Spinal cord (tissue), 10 donors: ENCODE measurements at places on chromosomes 4 and X. TPM values are rescaled to one million over a fixed set of nuclear protein-coding genes. Genes with fewer than 3 reads are reported as not detected.

GRCh38 chr4:137514406-137515111 is 17.7 kb downstream of the PCDH18 start:
- DNase-seq: no peak

GRCh38 chrX:71366674-71367256 is 608 bp downstream of the TAF1 start:
- no peak for DNase-seq

GRCh38 chr4:115275615-115276014 is 162.2 kb upstream of the NDST4 start:
- DNase-seq: peak; percentile 8

DNA sequence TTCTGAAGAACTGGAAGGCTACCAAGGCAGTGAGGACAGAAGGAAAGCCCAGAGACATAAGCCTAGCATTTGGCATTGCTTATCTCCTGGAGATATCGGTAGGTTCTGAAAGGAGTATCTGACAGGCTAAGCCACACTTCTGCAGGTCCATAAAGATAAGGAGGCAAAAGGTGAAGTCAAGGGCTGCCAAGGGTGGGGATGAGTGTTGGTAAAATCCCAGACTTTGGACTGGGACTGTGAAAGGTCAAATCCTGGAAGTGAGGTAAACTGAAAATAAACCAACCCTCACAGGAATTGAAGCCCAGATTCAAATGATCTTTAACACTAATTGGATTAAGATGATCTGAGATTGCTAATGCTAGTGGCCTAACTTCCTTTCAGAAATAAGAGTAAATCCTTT is 27.4 kb downstream of the GK start:
- DNase-seq: no peak

- no peak for DNase-seq
These were observed 52.3 kb upstream of the PDLIM3 start for GRCh38 chr4:185587427-185588161.

Gene AWAT2
- total RNA-seq: not detected

Gene IL13RA2
- total RNA-seq: 2.9 TPM

Gene HMX1
- 0.69 TPM for total RNA-seq
